ENCODE measurements at places on chromosomes 12 and 14.
A peak's percentile ranks its signal among the peaks of the same experiment; 100 is the strongest.

- DNase-seq, result no peak
Observed at GRCh38 chr12:115710104-115710564, 567.4 kb downstream of the MED13L start.

GRCh38 chr12:70788774-70789173 lies 131.8 kb downstream of the PTPRR start:
- no peak for DNase-seq

- no peak for DNase-seq
Observed at GRCh38 chr14:79137045-79137430, 966.9 kb downstream of the NRXN3 start.

DNA sequence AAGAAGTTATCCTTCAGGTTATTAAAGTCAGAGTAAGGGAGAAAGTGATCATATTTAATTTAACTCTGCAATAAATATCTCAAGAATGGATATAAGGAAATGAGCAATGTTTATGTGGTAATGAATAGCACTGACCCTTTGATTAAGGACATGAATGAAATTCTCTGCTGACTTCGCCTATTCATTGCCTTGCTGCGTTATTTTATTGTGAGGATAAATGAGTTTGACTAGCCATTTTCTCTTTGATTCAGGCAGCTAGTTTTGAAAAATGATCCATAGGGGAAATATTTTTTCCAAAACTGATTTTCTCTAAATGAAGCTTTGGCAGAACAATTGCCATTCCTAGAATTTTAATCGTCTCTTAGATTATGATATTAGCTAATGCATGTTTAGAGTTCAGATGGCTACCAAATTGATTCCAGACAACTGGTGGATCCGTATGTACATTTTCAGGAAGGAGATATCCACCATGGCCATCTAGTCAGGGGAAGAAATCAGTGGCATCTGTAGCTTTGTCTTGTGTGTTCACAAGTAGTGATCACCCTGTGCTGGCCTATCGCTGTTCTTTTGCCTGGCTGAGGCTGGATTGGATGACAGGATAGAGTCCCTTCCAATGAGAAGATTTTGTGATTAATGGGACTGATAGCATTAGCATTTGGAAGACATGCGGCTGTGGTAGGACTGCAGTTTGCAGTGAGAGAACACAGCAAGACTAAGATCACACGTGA lies 302.3 kb upstream of the RGS6 start:
- DNase-seq, result no peak

GRCh38 chr12:106358396-106359241 lies 1.1 kb downstream of the POLR3B start:
- no peak for DNase-seq

DNA sequence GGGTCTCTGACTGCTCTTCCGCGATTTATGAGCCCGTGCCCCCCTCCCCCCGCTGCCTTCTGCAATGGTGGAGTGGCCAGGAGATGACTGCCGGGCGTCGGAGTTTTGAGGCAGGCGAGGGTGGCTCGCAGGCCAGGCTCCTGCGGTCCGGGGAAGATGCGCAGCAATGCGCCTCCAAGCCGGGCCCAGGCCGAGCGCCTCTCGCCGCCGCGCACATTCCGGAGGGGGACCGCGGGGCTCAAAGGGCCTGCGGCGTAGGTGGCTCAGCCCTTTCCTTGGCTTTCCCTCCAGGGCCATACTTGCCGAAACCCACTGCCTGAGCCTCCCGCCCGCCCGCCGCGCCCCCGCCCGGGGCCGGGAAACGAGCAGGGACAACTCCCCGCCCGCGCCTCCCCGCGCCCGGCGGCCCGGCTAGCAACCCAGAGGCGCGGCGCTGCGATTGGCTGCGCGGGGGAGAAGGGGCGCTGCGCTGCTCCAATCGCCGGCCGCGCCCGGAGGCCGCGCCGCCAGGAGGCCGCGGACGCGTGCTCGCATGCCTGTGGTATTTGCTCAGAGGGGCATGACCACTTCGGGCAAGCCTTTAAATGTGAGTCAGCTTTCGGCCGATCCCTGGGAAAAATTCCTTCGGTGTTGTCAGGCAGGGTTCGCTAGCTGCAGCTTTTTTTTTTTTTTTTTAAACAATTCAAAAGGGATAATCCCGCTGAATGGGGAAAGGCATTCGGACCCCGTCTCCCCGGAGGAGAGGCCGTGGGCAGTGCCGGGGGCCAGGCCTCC lies 157.9 kb upstream of the PARP11 start:
- DNase-seq, result peak; percentile 75

DNA sequence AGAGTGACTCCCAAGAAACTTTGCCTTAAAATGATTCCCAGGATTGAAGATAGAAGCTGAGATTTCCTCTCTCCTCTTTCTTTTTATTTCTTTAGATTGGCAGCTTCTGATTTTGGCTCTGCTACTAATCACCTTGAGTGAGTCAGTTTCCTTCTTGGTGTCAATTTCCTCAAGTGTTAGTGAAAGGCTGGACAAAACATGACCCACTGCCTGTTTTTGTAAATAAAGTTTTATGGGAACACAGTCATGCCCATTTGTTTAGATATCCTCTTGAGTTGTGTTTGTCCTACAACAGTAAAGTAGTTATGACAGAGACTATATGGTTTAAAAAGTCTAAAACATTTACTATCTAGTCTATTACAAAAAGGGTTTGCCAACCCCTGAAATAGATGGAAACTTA lies 227.2 kb upstream of the TBX3 start:
- no peak for DNase-seq

DNA sequence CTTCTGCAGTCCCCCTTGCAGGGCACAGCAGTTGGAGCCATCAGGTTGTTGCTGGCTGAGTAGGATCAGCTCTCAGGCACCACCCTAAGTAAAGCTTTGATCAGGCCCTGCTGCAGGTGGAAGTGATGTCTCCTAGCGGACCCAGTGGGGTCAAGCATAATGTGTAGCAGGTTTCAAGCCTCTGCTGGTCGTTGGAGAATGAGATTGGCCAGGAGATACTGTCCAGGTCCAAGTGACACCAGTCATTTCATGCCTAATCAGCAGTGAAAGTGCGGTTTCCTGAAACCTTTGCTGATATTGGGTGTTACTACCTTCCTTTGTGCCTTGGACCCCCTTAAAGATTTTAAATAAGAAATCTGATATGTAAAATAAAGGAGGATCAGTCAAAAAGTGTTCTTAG lies 72.6 kb downstream of the SUSD6 start:
- DNase-seq, result no peak

DNA sequence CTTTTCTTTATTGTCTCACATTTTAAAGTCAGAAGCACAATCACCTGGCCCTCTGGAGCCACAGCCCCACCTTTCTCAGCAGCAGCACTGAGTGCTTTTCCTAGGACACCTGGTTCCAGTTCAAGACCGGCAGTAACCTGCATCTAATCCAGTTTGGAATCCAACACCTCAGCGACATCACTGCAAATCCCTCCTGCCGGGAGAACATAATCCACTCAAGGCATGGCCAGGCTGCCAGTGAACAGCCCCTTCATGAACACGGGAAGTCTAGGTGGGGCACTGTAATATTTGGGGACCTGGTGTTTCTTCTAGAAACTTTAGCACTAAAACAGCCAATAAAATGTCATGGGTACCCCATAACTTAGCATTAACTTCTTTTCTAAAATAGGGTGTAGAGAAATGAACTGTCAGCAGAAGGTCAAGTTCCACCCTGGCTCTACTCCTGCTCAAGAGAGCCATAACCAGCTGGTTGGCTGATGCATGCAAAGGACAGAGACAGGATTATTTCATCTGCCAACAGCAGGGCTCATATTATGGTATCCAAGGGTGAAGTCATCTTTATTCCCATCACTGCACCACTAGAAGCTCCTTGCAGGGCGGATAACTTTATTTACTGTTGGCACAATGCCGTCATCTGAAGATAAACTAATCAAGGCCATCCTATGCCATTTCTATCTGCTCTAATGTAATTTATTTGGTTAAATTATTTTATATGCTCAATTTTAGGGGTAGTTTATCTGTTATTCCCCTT lies 76.7 kb downstream of the TTC7B start:
- DNase-seq, result no peak

- DNase-seq, result no peak
Observed at GRCh38 chr12:51905471-51906429, 1.6 kb upstream of the ACVRL1 start.

DNA sequence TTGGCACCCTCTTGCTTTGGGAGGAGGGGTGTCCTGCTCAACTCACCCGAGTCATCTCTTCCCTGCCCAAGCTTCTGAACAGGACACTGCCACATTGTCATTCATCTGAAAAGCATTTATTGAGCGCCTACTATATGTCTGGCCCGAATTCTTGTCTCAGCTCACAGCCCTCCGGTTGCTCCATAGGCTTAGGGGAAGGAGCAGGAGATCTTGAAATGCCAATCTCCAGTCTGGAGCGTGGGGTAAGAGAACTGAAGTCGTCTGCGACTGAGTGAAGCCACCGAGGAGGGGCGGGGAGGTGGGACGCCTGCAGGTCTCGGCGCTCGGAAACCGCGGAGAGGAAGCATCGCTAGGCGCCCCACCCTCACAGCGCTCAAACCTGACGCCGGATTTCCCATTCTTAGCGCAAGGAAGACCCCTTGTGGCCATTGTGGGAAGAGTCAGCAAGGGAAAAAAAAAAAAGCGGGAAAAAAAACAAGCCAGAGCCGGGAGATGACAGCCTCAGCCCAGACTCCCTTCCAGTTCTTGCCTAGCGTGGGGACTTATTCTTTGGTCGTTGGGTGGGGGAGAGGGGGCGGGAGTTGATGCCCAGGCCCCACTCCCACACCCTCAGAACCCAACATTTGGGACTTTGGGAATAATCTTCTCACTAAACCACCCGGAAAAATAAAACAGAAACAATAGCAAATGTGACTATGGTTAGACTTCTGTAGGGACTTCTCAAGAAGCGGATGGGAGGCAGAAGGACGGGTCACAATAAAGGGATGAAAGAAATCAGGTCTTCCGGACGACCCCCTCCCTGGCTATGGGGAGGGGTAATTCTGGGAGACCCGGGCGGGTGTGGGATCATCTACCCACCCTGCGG lies 28.2 kb upstream of the SMUG1 start:
- peak; percentile 61 for DNase-seq

- DNase-seq, result peak; percentile 5
Observed at GRCh38 chr12:62632411-62632918, 165.8 kb downstream of the MON2 start.

GRCh38 chr12:21644516-21644915 lies 13.1 kb downstream of the LDHB start:
- DNase-seq, result no peak

DNA sequence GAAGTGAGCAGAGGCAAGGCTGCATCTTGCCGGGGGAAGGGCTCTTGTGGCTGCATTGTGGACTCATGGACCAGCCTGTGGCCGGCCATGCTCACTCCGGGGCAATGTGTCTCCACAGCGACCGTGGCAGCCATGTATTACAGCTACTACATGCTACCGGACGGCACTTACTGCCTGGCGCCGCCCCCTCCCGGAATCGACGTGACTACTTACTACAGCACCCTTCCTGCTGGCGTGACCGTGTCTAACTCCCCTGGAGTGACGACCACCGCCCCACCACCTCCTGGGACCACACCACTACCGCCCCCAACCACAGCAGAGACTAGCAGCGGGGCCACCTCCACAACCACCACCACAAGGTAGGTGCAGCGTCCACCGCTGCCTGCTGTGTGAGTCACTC lies 42.1 kb downstream of the SFSWAP start:
- no peak for DNase-seq

DNA sequence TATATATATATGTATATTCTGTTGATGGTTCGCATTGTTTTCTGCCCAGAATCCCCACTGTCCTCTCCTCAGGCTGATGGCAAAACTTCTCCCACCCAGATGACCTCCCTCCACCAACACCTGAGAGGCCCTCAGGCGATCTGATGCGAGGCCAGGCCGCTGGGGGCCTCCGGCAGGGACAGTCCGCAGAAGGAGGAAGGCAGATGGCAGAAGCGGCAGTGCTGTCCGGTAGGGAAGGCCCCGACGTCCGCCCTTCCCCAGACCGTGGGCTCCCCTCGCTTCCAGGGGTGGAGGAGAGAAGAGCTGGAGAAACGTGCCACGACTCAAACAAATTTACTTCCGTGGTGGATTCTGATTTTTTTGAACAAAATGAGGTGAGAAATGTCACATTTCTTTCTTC lies 178.3 kb upstream of the RGS6 start:
- DNase-seq, result no peak

GRCh38 chr12:3533703-3534386 lies 42.8 kb downstream of the PRMT8 start:
- no peak for DNase-seq

DNA sequence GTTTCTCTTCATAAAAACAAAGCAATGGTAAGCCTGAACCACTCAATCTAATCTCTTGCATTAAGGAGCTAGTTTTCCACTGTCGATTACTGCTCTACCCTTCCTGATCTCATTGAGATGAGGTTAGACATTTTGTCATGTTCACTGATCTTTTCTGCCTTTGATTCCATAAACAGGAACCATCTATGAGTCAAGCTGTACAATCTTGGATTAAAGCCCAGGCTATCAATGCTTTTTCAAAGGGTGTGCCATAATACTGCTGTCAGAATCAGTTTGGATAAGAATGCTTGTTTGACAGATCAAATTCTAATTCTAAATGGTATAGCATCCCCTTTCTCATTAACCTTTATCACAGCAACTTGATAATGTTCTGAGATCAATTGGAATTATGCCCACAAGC lies 16.1 kb downstream of the GRIP1 start:
- DNase-seq, result no peak

GRCh38 chr12:24081092-24081529 lies 131.6 kb upstream of the SOX5 start:
- DNase-seq, result no peak

GRCh38 chr12:10669533-10669932 lies 4.3 kb downstream of the STYK1 start:
- no peak for DNase-seq

GRCh38 chr12:9721394-9722092 lies 11.4 kb downstream of the CLECL1 start:
- no peak for DNase-seq

- DNase-seq, result no peak
Observed at GRCh38 chr12:27657296-27657695, 39.0 kb upstream of the REP15 start.

DNA sequence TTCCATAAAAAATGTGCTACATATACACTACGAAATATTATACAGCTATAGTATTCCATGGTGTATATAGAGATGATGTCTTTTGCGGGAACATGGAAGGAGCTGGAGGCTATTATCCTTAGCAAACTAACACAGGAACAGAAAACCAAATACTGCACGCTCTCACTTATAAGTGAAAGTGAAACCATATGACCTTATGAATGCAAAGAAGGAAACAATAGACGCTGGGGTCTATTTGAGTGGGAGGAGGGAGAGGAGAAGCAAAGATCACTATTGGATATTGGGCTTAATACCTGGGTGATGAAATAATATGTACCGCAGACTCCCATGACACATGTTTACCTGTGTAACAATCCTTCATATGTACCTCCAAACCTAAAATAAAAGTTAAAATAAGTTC lies 142.8 kb downstream of the LRFN5 start:
- DNase-seq, result no peak

DNA sequence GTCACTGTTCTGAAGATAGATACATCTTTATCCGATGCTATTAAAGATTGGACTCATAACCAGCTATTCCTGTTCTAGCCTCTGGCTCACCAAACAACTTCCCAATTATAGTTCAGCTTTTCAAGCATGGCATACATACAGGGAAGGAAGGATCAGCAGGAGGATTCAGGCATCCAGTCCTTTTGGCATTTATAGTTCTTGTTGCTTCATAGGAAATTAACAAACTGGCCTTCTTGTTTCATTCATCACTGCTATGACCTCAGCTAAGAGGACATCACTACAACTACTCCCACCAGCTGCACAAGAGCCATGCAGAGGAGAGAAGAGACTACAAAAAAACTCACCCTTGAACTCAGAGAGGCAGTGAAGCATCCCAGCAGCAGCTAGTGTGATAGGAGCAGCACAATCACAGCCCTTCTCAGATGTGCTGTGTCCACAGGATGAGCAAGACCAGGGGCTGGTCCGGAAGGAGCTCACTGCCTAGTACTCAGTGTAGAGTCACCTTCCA lies 100.5 kb downstream of the SPTSSA start:
- no peak for DNase-seq

All from stimulated activated CD4-positive, alpha-beta T cell treated with anti-CD3 and anti-CD28 coated beads, Interleukin-12 subunit alpha, Interleukin-12 subunit beta, amount 100 ng/mL, for 4 hours (primary cell).